ENCODE measurements at places on chromosomes 1 and 21. TPM values are rescaled to one million over a fixed set of nuclear protein-coding genes. Genes with fewer than 3 reads are reported as not detected.

GRCh38 chr1:153505576-153505975 is 30.2 kb downstream of the S100A6 start:
- no peaks in the 10 kb centered on the region for H3K27me3 ChIP-seq
- H3K4me1 ChIP-seq: peaks cover 45% of the 10 kb centered on the region
- H3K4me3 ChIP-seq: no peak overlapping the region
- no peak overlapping the region for H3K27ac ChIP-seq
- H3K36me3 ChIP-seq: no peaks in the 10 kb centered on the region

DNA sequence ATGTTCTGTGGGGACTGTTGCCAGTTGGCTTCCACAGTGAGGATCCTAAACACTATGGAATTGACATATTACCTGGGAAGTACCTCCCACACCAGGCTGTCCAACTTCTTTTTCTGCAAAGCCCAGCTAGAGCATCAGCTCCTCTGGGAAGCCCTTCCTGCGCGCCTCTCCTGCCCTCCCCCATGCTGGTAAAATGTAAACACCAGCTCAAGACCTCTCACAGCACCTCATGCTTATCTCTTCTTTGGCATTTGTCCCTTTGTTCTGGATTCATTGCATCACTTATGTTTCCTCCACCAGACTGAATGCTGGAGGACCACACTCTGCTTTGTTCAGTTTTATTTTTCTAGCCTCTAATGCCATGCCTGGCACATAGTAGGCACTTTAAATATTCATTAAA is 172.1 kb downstream of the HHAT start:
- no peaks in the 10 kb centered on the region for H3K36me3 ChIP-seq
- H3K4me1 ChIP-seq: no peaks in the 10 kb centered on the region
- no peak overlapping the region for H3K4me3 ChIP-seq

GRCh38 chr1:31295874-31296485 is 608 bp downstream of the SNRNP40 start:
- no peaks in the 10 kb centered on the region for H3K27me3 ChIP-seq
- peak overlapping the region; percentile 98 for H3K4me3 ChIP-seq
- no peak for DNase-seq
- H3K36me3 ChIP-seq: peaks cover 19% of the 10 kb centered on the region
- H3K4me1 ChIP-seq: peaks cover 22% of the 10 kb centered on the region
- H3K27ac ChIP-seq: peak overlapping the region; percentile 73

- no peak for DNase-seq
- no peak overlapping the region for H3K27ac ChIP-seq
- no peak overlapping the region for H3K4me3 ChIP-seq
- no peaks in the 10 kb centered on the region for H3K36me3 ChIP-seq
These were observed 18.8 kb upstream of the MNDA start for GRCh38 chr1:158812336-158812735.

DNA sequence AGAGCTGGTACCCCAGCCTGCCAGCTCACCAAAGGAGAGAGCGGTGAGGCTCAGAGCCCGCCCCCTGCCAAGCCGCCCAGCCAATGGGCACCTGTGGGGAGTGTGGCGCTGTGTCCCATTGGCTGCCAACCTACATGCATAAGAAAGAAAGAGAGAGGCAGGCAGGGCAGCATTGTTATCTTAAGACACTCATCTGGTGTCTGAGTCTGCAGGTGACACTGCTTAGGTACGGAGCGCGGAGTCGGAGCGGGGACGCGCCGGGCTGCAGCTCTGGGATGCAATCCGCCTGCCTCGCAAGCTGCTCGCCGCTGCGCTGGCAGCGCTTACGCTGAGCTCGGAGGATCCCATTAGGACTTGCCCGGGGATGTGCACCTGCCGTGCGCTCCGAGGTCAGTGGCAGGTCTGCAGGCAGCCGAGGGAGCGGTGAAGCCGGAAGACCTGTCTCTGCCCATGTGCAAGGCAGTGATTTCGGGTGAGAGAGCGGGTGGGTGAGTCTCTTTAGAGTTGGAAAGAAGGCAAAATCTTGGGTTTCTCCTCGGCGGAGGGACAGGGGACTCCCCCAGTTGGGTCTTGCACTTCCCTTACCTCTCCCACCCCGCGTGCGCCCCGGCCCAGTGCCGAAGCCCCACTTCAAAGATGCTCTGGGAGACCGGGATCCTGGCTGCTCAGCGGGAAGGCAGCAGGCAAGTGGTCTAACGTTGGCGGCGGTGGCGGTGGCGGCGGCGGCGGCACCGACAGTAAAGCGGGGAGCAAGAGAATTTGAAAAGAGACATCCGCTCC is at the start of gene BRINP2:
TSS of gene BRINP2 (plus strand) at position 203 of the 780 bp plus-strand sequence. CDS start 58,919 bp downstream, outside the sequence.
- H3K4me1 ChIP-seq: no peaks in the 10 kb centered on the region
- peaks cover 13% of the 10 kb centered on the region for H3K27me3 ChIP-seq
- no peak within 1 kb of the TSS for H3K4me3 ChIP-seq
- DNase-seq: no peak
- H3K36me3 ChIP-seq: no peaks in the 10 kb centered on the region

OTUD7B gene
- 23.7 TPM for total RNA-seq

CD160 gene
- not detected for total RNA-seq

SIK1 gene
- 14.7 TPM for total RNA-seq

GNG12 gene
- total RNA-seq: 49.6 TPM

TNFRSF4 gene
- total RNA-seq: 0.37 TPM

ZYG11B gene
- 20.7 TPM for total RNA-seq

Data from HCT116 (cell line).